ENCODE measurements at places on chromosomes 13 and 19. TPM values are rescaled to one million over a fixed set of nuclear protein-coding genes. Genes with fewer than 3 reads are reported as not detected.

The NUP62 gene
- 85.9 TPM for total RNA-seq

DNA sequence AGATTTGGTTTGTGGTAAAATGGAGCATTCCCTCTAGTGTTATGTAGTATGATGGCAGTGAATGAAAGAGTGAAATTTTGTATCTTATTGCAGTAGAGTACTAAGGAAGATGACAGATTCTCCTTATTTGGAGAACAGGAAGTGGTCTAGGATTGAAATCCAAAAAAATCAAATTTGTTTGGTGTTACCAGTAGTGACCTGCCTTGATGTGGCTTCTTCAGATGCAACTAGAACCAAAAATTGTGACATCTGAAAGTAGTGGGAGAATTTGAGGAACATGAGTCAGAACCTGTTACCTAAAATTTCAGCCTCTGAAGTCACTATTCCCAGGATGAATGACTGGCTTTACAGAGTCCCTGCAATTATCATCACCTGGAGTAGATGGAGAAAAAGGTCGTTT is 165.9 kb downstream of the KLF5 start:
- DNase-seq, result no peak

DNA sequence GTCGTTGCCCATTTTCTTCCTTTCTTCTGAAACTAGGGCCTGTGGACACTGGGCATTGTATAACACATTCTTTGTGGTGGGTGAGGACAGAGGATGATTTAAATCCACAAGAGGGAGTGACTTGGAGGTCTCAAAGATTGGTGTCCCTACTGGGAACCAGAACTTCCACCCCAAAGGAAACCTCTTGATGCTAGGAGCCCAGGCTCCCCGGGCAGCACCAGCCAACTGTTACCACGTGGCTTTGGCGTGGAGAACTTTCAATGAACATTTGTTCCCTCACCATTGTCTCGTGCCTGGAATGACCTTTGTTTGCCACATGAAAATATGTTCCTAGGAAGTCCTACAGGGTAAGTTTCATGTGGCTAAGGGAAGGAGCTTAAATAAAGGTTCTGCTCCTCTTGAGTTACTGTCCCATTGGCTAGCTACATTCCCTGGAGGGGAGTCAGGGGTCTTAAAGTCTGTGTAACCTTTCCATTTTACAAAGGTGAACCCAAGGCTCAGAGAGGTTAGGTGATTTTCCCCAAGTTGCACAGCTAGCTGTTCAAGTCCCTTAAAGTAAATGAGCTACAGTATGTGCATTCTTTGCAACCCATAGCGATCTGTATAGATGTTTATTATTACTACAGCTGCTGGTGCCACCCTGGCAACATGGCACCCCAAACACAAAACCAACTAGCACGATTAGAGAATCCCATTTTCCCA is 5.0 kb upstream of the CDX2 start:
- DNase-seq, result no peak

The WTIP gene
- total RNA-seq, result 23.1 TPM

The USPL1 gene
- 23.7 TPM for total RNA-seq

GRCh38 chr13:46229251-46229650 is 17.5 kb downstream of the LRRC63 start:
- no peak for DNase-seq

- no peak for DNase-seq
Observed at GRCh38 chr19:11530432-11530831, 1.5 kb upstream of the ECSIT start.

DNA sequence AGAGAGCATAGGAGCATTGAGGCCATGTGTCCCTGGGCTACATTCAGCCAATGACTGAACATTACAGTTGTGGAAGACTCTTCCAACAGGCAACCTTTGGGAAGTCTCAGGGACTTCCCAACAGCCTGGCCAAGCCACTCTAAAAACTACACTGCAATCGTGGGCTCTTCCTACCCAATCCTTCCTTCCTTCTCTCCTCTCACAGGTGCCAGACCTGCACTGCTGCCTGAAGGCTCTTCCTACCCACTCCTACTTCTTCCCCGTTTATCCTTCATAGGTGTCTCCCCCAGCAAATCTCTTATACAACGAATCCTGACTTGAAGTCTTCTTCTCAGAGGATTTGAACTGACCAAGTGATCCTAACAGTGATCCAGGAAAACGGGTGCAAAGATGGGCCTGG is 47.1 kb upstream of the MBNL2 start:
- DNase-seq, result no peak

The CYP4F8 gene
- total RNA-seq, result not detected

The SPC24 gene
- 22.8 TPM for total RNA-seq

- no peak for DNase-seq
Observed at GRCh38 chr13:23593148-23593547, 22.9 kb downstream of the TNFRSF19 start.

DNA sequence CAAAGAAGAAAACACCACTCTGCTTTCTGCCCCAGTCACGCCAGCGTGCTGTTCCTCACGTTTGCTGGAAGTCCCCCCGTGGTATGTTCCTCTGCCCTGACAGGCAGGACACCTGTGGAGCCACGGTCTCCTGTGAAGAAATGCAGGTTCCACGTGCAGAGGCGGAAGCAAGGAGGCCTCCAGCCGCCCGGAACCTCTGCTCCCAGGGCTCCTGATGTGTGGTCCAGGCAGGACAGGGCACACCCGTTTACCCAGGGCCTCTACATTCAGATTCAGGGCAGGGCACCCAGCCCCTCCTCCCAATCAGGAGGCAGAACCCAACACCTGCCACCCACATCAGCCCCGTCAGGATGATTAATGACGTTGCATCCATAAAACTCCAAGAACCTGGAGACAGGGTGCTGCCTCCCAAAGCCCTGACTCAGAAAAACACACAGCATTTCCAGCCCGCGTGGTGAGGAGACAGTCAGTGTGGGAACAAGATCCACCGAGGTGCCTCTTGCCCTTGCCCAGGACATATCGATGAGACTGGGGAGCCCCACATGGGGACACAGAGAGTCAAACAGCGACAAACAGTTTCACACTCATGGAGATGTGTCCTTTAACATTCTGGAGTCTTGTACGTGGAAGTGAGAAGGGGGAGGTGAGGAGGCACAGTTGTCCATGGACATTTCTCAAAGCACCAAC is 76.2 kb downstream of the COL4A1 start:
- DNase-seq, result no peak

DNA sequence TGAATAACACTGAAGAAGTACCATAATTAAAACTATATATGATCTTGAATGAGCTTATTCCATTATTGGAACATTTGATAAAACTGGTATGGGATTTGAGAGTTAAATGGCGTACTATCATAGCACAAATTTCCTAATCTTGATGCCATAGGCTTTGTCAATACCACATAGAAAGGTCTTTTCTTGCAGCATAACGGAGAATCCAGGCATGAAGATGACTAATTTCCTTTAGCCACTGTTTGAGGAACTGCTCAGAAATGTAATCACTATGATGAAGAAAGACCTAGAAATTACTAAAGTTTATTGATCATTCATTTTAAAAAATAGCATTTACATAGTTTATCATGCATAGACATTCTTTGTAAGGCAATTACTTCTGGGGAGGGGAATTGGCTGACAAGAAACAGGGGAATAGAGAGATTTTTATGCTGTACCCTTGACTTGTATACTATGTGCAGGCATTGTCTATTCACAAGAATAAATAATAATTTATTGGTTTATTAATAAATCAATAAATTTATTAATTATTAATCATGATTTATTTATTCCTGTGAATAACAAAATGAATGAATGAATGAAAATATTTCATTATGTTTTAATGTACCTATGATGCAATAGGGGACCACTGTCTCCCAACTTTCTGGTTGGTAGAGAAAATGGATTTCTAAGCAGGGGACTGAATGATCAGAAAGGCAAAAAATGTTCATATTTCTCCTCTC is 2676.6 kb downstream of the PCDH9 start:
- DNase-seq, result no peak

GRCh38 chr13:80437231-80437630 is 96.3 kb upstream of the SPRY2 start:
- no peak for DNase-seq

- no peak for DNase-seq
Observed at GRCh38 chr13:85314686-85315085, 484.5 kb downstream of the SLITRK6 start.

GRCh38 chr13:38785042-38785441 is 98.2 kb downstream of the FREM2 start:
- no peak for DNase-seq

All from progenitor cell of endocrine pancreas (in vitro differentiated cells).